Peyer's patch (tissue), 4 donors: ENCODE measurements at places on chromosomes 11 and 22. TPM values are rescaled to one million over a fixed set of nuclear protein-coding genes. Genes with fewer than 3 reads are reported as not detected.

The FAM83F gene
- 57.1 TPM for total RNA-seq

The GSTT2B gene
- total RNA-seq: not detected

The CLDN5 gene
- 33.4 TPM for total RNA-seq

The FOSL1 gene
- not detected for total RNA-seq

The SMC1B gene
- not detected for total RNA-seq
